ENCODE measurements at places on chromosomes 2 and 18.

GRCh38 chr18:23977719-23978483, 36.7 kb upstream of the TTC39C start:
- DNase-seq, result no peak

DNA sequence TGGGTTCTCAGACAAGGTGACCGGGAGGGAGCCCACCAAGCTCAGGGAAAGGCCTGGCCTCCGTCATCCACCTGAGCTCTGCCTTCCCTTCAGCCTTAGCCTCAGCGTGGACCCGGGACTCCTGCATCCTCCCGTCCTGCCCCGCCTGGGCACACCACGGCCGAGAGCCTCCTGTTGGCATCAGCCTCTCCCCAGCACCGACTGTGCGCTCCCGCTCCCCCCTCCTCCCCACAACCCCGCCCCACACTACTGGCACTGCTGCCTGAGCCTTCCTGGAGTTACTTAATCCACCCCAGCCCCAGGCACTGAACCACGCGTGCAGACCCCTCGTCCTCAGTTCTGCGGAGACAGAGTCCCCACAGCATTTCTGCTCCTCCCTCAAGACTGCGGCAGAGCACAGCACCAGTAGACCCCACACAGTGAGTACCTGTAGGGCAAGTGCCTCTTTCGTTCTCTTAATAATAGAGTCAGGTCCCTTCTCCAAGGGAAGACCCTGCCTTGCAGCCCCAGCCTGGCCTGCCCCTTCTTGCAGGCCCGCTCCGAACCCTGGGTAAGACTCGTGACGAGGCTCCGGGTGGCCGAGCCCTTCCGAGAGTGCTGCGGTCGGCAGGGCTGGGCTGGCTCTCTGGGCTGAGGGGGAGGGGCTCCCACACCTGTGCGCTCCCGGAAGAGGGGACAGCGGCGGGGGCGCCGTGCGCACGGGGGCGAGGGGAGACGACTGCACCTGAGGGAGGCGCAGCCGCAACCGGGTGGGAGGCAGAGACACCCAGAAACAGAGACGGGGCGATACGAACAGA, at the start of gene AMER3:
Gene AMER3 (plus strand): TSS at position 285 of the 797 bp plus-strand sequence. CDS start 6,533 bp downstream, outside the sequence.
- no peak for DNase-seq

DNA sequence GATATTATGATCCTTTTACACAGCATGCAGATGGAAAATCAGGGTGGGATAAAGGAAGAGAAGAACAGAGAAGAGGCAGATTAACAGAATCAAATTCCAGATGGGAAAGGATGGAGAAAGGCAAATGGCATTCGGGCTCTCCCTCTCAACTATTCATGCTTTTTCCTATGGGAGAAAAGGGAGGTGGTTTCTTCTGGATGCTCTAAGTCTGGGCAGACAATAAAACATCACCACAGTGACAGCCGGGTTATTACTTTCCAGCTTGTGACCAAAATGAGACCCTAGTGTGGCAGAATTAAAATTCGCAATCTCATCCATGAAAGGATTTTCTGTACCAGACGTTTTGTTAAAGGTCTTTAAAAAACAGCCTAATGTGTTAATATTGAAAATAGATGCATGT, 440.7 kb downstream of the RND3 start:
- DNase-seq, result no peak

GRCh38 chr2:179443180-179443579, 178.5 kb upstream of the SESTD1 start:
- no peak for DNase-seq

- DNase-seq, result no peak
These were observed 52.8 kb upstream of the DCC start for GRCh38 chr18:52287151-52287550.

DNA sequence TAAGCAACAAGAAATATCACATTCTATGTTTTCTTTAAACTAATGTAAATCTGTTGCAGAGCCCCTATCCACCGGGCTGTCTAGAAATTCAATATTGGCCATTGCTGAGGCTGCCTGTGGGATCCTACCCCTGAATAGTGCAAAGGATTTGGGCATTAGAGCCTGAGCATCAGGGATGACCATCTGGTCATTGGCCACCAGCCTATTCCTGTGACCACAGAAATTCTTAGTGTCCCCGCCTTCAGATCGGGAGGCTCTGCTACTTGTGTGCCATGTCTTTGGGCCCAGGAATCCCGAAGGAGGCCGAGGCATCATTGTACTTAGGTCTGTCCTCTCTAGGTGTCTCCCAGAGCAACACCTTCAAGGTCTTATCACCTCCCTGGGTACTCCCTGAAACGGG, 73.8 kb downstream of the HRH4 start:
- DNase-seq, result no peak

GRCh38 chr2:233835230-233836186, 18.8 kb downstream of the HJURP start:
- DNase-seq, result peak; percentile 45

DNA sequence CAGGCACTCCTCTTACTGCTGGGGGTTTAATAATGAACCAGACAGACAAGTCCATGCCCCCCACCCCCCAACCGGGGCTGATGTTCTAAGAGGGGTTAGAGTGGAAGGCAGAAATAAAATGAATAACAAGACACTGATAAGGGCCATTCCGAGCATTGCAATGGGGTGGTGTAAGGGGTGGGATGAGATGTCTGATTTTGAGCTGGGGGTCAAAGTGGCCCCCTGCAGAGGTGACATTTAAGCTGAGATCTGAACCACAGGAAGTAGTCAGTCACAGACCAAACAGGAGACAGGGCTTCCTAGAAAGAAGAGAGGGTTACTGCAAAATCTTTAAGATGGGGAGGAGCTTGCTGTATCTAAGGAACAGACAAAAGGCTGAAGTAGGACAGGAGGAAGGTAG, 180.6 kb upstream of the SH3BP4 start:
- DNase-seq, result no peak

- DNase-seq, result no peak
These were observed 75.6 kb upstream of the FZD5 start for GRCh38 chr2:207845202-207845864.

- no peak for DNase-seq
These were observed 70.1 kb upstream of the ASB18 start for GRCh38 chr2:236334122-236334876.

DNA sequence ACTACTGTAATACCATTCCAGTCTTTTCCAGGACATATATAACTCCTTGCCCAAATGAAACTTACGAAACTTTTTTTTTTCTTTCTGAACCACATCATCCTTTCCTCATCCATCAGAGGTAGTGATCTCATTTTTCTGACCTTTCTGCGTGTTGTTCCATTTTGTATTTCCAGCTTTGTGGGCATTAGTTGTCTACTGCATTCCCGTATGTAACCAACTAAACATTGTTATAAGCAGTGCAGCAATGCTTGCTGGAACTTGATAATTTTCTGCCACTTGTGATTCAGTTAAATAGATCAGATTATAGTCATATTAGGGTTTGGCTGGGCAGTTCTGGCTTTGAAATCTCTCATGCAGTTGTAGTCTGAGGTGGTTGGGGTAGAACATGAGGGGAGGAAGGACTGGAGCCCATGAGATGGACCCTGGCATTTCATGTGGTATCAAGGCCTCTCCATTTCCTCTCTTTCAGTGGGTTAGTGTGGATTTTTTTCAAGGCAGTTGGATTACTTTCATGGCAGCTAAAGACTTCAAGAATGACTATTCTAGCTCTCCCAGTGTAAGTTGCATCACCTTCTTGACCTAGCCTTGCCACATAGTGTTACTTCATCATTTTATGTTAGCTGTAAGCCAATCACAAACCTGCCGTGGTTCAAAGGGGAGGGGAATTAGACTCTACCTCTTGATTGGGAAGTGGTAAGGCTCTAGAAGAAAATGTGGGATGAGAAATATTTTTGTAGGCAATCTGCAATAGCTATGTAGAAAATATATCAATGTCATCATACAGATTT, 80.5 kb downstream of the EHBP1 start:
- no peak for DNase-seq

GRCh38 chr2:80525152-80525551, 220.6 kb upstream of the LRRTM1 start:
- DNase-seq, result no peak

- DNase-seq, result no peak
These were observed 678.3 kb downstream of the NYAP2 start for GRCh38 chr2:226077841-226078240.

GRCh38 chr2:192828947-192829346, 634.2 kb upstream of the TMEFF2 start:
- peak; percentile 48 for DNase-seq

DNA sequence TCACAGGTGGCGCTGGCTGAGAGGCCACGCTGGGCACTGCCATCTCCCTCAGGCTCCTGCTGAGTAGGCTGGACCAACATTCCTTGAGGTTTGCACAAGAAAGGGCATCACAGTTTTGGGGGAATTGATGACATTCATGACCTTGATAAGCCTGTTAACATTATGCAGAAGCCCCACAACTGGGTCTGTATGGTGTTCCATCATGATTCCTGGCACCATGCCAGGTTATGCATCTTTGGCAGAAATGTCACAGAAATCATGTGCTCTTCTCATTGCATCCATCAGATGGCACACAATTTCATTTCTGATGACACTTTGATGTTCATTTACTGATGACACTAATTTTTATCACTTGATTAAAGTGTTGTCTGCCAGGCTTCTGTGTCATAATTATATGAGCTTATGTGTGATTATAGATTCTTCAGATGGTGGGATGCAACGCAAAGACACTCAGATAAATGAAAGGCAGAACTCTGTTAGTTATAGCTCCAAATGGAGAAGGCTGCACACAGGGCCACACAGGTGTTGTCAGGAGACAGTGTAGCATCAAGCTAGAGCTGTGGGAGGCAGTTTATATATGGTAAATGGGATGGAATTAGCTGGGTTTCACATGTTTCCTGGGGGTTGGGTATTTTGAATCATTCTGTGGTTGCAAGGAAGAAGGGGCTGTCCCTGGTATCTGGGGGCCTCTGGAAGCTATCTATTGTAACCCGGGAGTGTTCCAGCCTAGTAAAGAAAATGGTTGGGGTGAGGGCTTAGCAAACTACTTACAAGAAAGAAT, 191.3 kb downstream of the SLC39A10 start:
- no peak for DNase-seq

DNA sequence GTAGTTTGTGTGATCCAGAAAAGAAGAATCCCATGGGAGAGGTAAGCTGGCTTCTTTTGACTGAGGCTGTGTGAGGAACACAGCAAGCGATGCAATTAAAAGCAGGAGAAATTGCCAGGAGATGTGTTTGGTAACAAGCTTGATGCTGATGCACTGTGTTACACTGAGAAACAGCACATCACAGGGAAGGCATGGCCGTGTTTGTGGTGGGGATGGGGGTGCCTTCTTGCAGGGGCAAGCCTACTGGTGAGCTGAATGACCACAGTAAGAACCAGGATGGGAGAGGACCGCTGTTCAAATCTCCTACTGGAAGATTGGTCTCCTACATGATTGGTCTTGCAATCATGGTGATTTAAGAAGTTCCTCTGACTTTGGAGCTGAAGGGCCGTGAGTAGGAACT, 477.7 kb upstream of the HS6ST1 start:
- DNase-seq, result no peak

GRCh38 chr2:150883613-150883895, 378.1 kb downstream of the RBM43 start:
- DNase-seq, result no peak

DNA sequence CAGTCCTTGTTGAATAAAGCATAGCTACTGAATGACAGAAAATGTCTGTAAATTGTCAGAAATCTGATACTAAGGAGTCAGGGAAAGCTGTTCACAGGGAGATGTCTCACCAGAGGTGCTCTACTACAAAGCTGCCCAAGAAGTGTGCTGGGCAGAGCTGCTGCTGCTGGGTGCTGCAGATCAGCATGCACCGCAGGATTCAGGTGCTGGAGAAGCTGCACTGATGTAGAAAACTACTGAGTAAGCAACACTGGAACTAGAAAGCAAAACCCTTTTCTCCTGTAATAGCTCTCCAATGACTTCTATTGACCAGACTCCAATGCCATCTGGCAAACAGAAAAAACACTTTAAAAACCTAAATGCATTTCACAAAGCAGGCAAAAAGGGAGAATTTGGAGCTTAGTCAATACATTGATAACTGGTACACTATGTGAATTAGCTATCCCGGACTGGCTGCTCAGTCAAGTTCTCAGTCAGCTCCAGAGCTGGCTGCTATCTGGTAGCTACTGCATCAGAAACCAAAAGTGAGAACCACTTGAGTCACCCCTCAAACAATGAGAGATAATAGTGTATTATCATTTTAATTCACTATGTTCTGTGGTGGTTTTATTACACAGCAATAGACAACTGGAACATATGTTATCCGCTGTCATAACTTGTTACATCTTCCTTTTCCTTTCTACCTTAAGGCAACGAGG, 493.1 kb downstream of the CPS1 start:
- no peak for DNase-seq

GRCh38 chr2:200297989-200298388, 8.5 kb upstream of the SPATS2L start:
- DNase-seq, result no peak

GRCh38 chr18:6203791-6204190, 210.9 kb downstream of the L3MBTL4 start:
- peak; percentile 78 for DNase-seq

- DNase-seq, result no peak
These were observed 100.3 kb downstream of the FEZ2 start for GRCh38 chr2:36497570-36498163.

- DNase-seq, result peak; percentile 38
These were observed 273.6 kb downstream of the SRBD1 start for GRCh38 chr2:45337481-45337880.

GRCh38 chr2:15677141-15677843, 85.6 kb downstream of the DDX1 start:
- no peak for DNase-seq

DNA sequence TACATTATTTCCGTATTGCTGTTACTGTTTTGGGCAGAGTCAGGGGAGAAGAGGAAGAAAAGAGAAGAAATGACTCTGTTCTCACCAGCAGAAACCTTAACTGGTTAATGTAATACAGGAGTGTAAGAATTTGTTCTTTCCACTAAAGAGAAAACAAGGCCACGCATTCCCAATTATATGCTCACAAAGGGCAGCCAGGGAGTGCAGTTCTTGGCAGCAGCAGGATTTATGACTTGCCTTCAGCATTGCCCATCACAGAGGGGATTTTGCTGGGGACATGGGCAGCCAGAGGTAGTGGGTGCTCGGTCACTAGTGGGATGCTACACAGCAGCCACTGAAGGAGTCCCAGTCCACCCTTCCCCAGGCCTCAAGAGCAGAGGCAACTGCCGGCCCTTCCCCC, 18.4 kb downstream of the MREG start:
- DNase-seq, result no peak

GRCh38 chr2:217563565-217563964, 439.2 kb downstream of the TNS1 start:
- no peak for DNase-seq

DNA sequence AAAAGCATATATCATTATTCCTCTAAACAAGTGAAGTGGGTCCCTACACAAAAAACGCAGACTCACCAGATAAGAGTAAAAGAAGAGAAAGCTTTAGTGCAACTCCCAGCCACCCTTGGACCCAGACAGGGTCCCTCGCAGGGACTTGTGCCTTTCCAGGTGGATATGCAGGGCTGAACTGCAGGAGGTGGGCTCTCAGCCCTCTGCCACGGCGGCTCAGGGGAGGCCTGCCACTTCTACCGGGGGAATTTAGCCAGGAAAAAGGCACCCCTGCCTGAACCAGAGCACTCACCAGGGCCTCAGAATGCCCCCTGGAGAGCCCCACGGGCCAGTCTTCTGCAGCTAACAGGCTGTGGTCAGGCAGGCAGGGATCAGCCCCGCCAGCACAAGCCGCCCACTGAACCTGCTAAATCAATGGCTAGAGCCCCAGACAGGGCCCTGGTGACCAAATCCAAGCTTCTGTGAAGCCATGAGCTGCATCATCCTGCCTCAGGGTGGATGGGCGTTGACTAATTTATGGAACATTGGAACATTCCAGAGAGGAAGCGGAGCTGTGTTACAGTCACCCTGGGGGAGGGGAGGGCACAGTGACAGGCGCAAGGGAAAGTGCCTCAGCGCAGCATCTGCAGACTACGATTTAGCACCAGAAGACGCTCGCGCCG, 209.3 kb downstream of the EIPR1 start:
- peak; percentile 67 for DNase-seq

Data from suprapubic skin (tissue), 4 donors.